ENCODE measurements at places on chromosomes 2 and 18. TPM values are rescaled to one million over a fixed set of nuclear protein-coding genes. Genes with fewer than 3 reads are reported as not detected.

The EFHD1 gene
- 2.0 TPM for total RNA-seq

The PLCL1 gene
- total RNA-seq: not detected

The ZNF892 gene
- 12.0 TPM for total RNA-seq

The SCYGR1 gene
- total RNA-seq: not detected

The PSTPIP2 gene
- 33.2 TPM for total RNA-seq

The TTC21B gene
- 20.7 TPM for total RNA-seq

The FAHD2A gene
- total RNA-seq: 26.8 TPM

The SLC30A3 gene
- not detected for total RNA-seq

The PEX13 gene
- 65.2 TPM for total RNA-seq

The RAB6C gene
- not detected for total RNA-seq

The SULT1C2 gene
- not detected for total RNA-seq

The CEP68 gene
- total RNA-seq: 9.0 TPM

The PRKAG3 gene
- total RNA-seq: not detected

The CENPO gene
- total RNA-seq: 27.7 TPM

The ARHGEF4 gene
- total RNA-seq: 48.8 TPM

The WDR12 gene
- total RNA-seq: 86.9 TPM

The UGT1A4 gene
- total RNA-seq: 0.83 TPM

The UGT1A5 gene
- total RNA-seq: 0.99 TPM

The LDLRAD4 gene
- not detected for total RNA-seq

The DUSP2 gene
- total RNA-seq: 2.0 TPM

The MALT1 gene
- 39.0 TPM for total RNA-seq

The CPO gene
- not detected for total RNA-seq

The MAP3K19 gene
- not detected for total RNA-seq

The ABHD1 gene
- total RNA-seq: not detected

The SCG2 gene
- not detected for total RNA-seq

The ASXL2 gene
- 35.9 TPM for total RNA-seq

The ST8SIA5 gene
- not detected for total RNA-seq

The PLB1 gene
- total RNA-seq: 4.2 TPM

The CD8B2 gene
- total RNA-seq: not detected

The RNF181 gene
- 109 TPM for total RNA-seq

The NGEF gene
- total RNA-seq: 1.8 TPM

The IMPACT gene
- 45.2 TPM for total RNA-seq

The SLC11A1 gene
- total RNA-seq: 0.32 TPM

The SEMA4C gene
- 14.0 TPM for total RNA-seq

The GAREM1 gene
- total RNA-seq: 6.8 TPM

The EMX1 gene
- total RNA-seq: not detected

The SCN2A gene
- 2.8 TPM for total RNA-seq

The GULP1 gene
- total RNA-seq: 23.3 TPM

The PTPN18 gene
- 18.8 TPM for total RNA-seq

The VAMP8 gene
- total RNA-seq: 92.2 TPM

The RND3 gene
- total RNA-seq: 446 TPM

Measured in mammary epithelial cell (primary cell).